ENCODE measurements at places on chromosomes 2 and 18.

GRCh38 chr2:200985799-200986198 lies 22.3 kb upstream of the ORC2 start:
- DNase-seq, result no peak

GRCh38 chr2:10935953-10936942 lies 24.5 kb downstream of the KCNF1 start:
- DNase-seq, result no peak

GRCh38 chr2:236628256-236628901 lies 58.8 kb downstream of the ACKR3 start:
- DNase-seq, result no peak

GRCh38 chr2:143486976-143487375 lies 357.8 kb downstream of the ARHGAP15 start:
- no peak for DNase-seq

DNA sequence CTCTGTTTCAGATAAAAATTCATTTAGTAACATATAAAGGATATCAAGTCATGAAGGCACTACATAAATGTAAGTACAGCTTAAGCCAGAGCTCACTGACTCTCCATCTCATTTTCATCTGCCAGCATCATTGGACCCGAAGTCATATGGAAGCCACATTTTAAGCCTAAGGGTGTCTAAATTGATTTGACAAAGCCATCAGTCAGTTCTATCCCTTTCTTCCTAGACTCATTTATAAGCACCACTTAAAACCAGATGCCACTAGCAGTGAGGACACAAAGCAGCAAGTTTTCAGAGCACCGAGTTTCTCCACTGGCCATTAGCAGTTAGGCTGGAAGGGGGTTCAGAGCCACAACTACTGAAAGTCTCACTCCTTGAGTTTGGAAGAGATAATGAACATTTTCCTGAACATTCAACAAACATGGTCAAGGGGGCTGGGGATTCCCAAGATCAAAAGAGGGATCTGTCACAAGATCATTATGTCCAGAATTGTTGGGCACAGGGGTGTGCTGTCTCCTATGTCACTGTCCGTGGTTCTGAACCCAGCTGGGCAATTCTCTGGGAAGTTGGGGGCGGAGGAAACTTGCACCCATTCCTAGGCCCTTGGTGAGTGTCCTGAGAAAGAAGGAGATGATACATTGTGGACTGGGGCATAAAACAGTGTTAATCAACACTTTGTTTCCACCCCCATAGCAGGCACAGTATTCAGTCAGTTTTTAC lies 158.5 kb upstream of the LMAN1 start:
- no peak for DNase-seq

DNA sequence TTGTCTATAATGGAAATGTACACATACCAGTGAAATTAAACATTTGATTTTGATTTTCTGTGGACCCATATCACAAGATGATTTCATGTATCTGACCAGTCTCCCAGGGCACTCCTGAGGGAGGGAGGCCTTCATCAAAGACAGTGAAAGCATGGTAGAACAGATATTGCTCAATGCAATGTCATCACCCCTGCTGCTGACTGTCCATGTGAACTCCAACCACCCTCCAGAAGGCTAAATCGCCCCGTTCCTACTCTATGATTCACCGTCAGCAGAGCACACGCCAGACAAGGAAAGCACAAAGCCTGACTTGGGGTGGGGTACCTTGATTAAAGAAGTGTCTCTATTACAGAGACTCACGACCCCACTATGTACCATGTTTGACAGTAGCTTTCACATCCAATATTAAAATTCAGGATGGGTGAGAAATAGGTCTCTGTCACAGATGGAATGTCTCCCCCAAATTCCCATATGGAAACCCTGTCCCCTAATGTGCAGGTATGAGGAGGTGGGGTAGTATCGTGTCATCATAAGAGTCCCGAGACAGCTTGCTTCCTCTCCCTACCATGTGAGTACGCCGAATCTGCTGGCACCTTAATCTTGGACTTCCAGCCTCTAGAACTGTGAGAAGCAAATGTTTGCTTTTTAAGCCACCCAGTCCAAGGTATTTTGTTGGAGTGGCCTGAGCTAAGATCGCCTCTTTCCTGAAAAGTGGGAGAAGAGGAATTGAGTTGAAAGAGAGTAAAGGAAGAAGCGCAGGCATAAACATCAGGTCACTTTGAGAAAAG lies 42.4 kb downstream of the CYB5A start:
- DNase-seq, result no peak

DNA sequence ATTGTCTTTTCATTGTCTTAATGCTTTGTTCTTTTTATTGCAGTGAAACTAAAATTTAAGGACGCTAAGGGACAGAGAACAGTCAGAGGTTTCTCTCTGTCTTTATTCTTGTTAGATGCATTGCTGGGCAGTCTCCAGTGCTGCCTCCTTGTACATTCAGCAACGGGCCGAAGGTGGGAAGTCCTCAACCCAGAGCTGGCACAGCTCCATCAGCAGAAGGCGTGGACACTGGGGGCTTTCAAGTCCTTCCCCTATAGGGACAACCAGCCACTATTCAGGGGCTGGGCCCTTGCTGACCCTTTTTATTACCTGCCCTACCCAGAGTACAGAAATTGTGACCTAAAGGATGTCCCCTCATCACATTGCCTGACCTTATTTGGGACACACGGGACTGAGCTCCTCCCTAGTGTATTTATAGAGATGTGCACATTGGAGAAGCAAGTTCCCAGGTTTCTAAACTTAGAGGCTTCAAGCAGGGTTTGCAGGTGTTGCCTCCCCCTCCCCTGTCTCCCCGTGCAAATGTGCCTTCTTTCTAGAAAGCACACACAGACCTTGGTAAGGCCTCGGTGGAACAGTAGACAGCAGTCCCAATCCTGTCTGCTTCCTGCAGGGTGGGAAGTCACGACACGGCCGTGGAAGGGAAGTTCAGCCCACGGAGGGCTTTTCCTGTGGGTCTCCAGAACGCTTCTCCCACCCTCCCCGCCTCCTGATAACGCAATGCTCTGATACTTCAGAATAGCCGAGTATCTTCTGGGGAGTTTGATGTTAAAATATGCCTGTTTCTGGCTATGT lies 68.2 kb downstream of the ZCCHC2 start:
- no peak for DNase-seq

GRCh38 chr2:210768329-210768910 lies 212.0 kb downstream of the CPS1 start:
- no peak for DNase-seq

DNA sequence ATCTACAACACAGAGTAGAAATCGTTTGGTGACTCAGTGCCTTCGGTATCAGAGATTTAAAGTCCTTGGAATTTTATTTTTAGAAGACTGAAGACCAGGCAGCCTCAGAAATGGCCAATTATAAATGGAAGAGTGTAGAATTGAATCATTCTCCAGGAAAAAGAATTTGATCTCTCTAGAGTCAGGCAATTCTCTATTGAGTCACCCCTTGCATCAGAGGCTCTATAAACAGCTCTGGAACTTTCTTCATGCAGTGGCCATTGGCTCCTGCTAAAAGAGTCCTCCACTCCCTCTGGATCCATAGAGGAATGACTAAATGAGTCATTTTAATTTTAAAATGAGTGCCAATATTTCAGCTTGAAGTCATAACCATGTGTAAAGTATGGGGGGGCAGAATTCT lies 816.2 kb downstream of the TDRD15 start:
- no peak for DNase-seq

DNA sequence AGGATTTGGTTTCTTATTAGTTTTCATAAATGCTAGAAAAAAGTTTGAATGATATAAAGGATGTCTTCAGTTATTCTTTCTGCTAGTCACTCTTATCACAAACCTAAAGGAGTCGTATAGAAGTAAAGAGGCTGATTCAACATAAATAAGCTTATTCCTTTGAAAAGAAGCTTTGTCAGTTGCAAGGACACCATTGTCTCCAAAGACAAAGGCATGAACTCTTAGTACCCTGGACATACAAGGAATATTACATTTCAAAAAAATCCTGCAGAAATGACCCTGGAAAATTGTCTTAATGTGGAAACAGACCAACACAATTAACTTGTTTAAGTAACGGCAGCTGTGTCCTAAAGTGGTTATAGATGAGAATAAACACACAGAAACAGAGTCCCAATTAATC lies 528.0 kb downstream of the CPS1 start:
- no peak for DNase-seq

- no peak for DNase-seq
Observed at GRCh38 chr2:4980995-4981394, 711.2 kb upstream of the SOX11 start.

GRCh38 chr2:58770846-58771245 lies 529.7 kb upstream of the FANCL start:
- no peak for DNase-seq

- DNase-seq, result no peak
Observed at GRCh38 chr18:74149878-74150277, 1.6 kb downstream of the TIMM21 start.

DNA sequence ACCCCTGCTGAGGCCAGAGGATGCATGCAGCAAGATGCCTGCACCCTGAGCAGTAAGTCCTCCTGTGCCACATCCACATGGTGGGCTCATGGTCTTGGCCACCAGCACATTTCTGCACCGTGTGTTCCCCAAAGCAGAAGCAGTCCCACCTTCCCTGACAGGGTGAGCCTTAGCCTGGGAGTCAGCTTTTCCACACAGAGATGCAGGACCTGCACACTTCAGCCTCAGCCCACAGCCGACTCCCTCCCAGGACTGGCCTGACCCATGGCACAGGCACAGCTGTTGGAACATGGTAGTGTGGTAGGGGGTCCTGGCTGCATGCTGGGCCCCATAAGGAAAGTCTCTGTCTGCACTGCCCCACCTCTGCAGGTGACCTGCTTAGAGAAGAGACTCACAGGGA lies 5.0 kb downstream of the SNED1 start:
- no peak for DNase-seq

GRCh38 chr2:39949131-39949530 lies 170.1 kb upstream of the THUMPD2 start:
- DNase-seq, result no peak

DNA sequence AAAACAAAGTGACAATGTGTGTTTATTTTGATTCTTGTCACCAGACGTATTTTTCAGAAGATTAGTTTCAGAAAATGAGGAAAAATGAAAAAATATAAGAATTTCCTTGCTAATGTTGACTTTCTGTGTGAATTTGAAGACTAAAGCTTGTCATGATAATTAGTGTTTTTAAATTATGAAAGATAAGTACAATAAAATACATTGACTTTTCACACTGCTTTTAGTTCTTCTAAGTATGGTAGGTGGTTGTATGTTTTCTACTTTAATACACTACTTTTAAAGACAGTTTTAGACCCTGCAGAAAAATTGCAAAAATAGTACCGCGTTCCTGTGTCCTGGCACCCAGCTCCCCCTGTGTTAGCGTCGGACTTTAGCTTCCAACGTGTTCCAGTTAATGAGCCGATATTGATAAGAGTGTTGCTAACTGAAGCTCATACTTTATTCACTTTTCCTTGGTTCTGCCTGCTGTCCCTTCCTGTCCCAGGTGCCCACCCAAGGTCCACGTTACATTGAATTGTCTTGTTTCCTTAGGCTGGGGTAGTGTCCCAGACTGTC lies 695 bp downstream of the RBFA start:
- no peak for DNase-seq

GRCh38 chr2:55092439-55092838 lies 42.2 kb upstream of the RTN4 start:
- DNase-seq, result no peak

GRCh38 chr2:23019476-23019875 lies 365.5 kb upstream of the KLHL29 start:
- no peak for DNase-seq

Measured in thoracic aorta (tissue), 2 donors.